ENCODE measurements at places on chromosomes 7 and 10. TPM values are rescaled to one million over a fixed set of nuclear protein-coding genes. Genes with fewer than 3 reads are reported as not detected.

CPXM2 gene
- total RNA-seq: 2.5 TPM

RASA4B gene
- 15.5 TPM for total RNA-seq

SLC26A5 gene
- 0.30 TPM for total RNA-seq

GATA3 gene
- not detected for total RNA-seq

IFIT2 gene
- total RNA-seq: 12.2 TPM

ADCYAP1R1 gene
- 99.3 TPM for total RNA-seq

C10orf88 gene
- total RNA-seq: 13.9 TPM

PRR15 gene
- 0.42 TPM for total RNA-seq

ANKRD61 gene
- total RNA-seq: 0.38 TPM

STRIP2 gene
- 12.6 TPM for total RNA-seq

ABCC2 gene
- total RNA-seq: 0.50 TPM

OAT gene
- 163 TPM for total RNA-seq

RSU1 gene
- 33.3 TPM for total RNA-seq

FASTK gene
- 70.1 TPM for total RNA-seq

TECTB gene
- total RNA-seq: not detected

GFRA1 gene
- 16.0 TPM for total RNA-seq

KCP gene
- 0.94 TPM for total RNA-seq

FAM24B gene
- 3.7 TPM for total RNA-seq

HMX3 gene
- total RNA-seq: not detected

IGFBP3 gene
- 18.3 TPM for total RNA-seq

ADAM22 gene
- 110 TPM for total RNA-seq

SP8 gene
- total RNA-seq: 2.4 TPM

CPA4 gene
- 1.4 TPM for total RNA-seq

PTPRE gene
- 37.9 TPM for total RNA-seq

C10orf105 gene
- total RNA-seq: 11.2 TPM

Measured in dorsolateral prefrontal cortex (tissue), 122 donors.